ENCODE measurements at places on chromosomes 13 and 19. TPM values are rescaled to one million over a fixed set of nuclear protein-coding genes. Genes with fewer than 3 reads are reported as not detected.
A peak's percentile ranks its signal among the peaks of the same experiment; 100 is the strongest.

GRCh38 chr19:1455002-1455335 is 5.0 kb downstream of the APC2 start:
- H3K4me3 ChIP-seq: no peak overlapping the region
- H3K27me3 ChIP-seq: peaks cover 70% of the 10 kb centered on the region
- H3K27ac ChIP-seq: no peak overlapping the region
- H3K36me3 ChIP-seq: no peaks in the 10 kb centered on the region

CRX gene
- not detected for total RNA-seq

- DNase-seq: no peak
- H3K27ac ChIP-seq: peak overlapping the region; percentile 100
- peaks cover 52% of the 10 kb centered on the region for H3K4me1 ChIP-seq
- H3K4me3 ChIP-seq: no peak overlapping the region
- H3K27me3 ChIP-seq: no peaks in the 10 kb centered on the region
These were observed 1.2 kb upstream of the GPX4 start for GRCh38 chr19:1102407-1103131.

U2AF2 gene
- 73.9 TPM for total RNA-seq

- H3K36me3 ChIP-seq: peaks cover 11% of the 10 kb centered on the region
- no peak overlapping the region for H3K27ac ChIP-seq
- H3K27me3 ChIP-seq: no peaks in the 10 kb centered on the region
- peak; percentile 57 for DNase-seq
These were observed 59.8 kb upstream of the C1QTNF9 start for GRCh38 chr13:24249624-24250023.

CACNG8 gene
- not detected for total RNA-seq

ANKRD24 gene
- total RNA-seq: 0.99 TPM

All from sigmoid colon (tissue), 7 donors.